Cardiac ventricle fibroblast (primary cell): ENCODE measurements at places on chromosomes 11 and 22. TPM values are rescaled to one million over a fixed set of nuclear protein-coding genes. Genes with fewer than 3 reads are reported as not detected.

The FAM181B gene
- total RNA-seq, result not detected in 2 replicates

The NCAM1 gene
- 0.05 and 0.06 TPM in 2 replicates for total RNA-seq

The TEAD1 gene
- 48.6 and 55.7 TPM in 2 replicates for total RNA-seq

The SLC37A4 gene
- total RNA-seq, result 12.2 and 12.8 TPM in 2 replicates

The KRTAP5-2 gene
- not detected in 2 replicates for total RNA-seq
